ENCODE measurements at places on chromosomes 5 and 9. TPM values are rescaled to one million over a fixed set of nuclear protein-coding genes. Genes with fewer than 3 reads are reported as not detected.

The LYSMD3 gene
- 19.4 TPM for total RNA-seq

The MYMK gene
- total RNA-seq = not detected

The PDGFRB gene
- total RNA-seq = 366 TPM

DNA sequence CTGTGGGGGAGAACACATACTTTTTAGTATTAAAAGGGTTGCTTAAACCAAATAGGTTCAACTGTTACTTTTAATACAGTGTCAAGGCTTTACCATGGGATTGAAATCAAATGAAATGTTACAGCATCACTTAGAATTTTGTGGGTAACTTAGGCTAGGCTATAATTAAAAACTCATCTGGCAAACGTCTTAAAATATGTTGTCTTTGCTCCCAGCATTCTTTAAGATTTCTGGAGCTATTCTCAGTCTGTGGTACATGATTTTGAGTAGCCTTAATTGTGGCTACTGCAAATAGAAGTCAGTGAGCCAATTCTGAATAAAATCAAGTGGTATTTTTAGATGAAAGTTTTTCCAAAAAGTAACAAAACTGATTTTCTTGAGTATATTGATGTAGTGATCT is 30.7 kb downstream of the UHRF2 start:
- DNase-seq = no peak

Data from omental fat pad (tissue), 4 donors.